Tongue (tissue), 3 donors: ENCODE measurements at places on chromosomes 1 and 21.
A peak's percentile ranks its signal among the peaks of the same experiment; 100 is the strongest.

GRCh38 chr1:234125283-234125682 lies 220.8 kb downstream of the SLC35F3 start:
- DNase-seq: peak; percentile 59

DNA sequence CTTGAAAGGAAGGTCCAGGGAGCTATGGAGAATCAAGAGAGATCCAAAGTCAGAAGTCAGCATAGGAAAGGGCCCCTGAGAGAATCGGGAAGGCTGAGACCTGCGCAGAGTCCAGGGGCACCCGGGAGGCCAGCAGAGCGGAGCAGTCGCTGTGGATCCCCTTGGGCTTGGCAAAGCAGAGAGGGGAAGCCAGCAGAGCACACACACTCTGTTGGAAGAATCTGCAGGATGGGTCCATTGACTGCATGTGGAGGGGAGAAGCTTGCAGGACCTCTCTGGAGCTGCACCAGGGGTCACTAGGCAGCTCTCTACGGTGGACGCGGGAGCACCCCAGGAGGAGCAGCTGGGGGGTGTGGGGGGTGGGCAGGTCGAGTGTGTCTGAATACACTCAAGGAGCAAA lies 6.4 kb downstream of the RIPK4 start:
- DNase-seq: no peak

DNA sequence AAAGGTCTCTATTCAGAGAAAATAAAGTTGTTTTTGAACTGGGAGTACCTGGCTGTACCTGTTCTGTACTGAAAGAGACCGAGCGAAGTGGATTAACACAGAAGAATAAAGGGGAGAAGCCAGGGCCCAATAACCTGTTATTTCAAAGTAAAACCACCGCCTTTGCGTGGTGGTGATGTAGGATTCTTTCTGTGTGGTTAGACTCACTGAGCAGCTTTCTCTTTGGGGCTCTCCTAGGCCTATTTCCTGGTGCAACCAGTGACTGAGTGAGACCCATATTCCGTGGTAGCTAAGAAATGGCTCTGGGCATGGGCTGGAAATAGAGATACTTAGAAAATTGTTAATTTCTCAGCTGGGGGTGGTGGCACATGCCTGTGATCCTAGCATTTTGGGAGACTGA lies 99.9 kb downstream of the XCL2 start:
- DNase-seq: no peak

DNA sequence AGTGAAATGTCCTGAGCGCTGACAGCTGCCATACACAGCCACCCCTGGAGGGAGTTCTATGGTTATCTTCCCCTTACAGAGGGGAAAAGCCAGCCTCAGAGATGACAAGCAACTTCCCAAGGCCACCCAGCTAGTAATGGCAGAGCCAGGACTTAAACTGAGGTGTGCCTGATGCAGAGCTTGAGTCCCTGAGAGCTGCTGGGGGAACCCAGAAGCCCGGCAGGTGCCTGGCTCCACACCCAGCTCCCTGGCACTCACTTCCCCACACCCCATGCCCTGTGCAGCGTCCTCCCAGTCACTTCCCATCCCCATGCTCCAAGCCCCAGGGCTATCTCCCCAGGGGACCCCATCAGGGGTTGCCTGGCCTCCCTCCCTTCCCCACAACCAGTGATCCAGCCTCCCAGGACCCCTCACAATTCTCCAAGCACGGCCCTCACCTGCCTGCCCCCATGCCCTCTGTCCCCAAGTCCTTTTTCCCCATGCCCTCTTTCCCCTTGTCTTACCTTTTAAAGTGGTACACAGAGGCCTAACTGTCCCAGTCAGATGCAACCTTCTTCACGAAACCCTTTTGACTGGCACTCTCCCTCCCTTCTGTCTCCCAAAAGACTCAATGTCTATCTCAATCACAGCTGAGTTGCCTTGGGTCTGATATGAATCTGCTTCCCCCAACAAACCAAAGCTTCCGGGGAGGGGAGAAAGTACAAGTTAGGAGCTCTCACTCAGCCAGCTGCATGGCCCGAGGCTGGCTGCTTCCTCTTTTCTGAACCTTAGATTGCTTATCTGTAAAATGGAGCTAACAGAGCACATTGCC lies 39.8 kb upstream of the LRP8 start:
- no peak for DNase-seq

DNA sequence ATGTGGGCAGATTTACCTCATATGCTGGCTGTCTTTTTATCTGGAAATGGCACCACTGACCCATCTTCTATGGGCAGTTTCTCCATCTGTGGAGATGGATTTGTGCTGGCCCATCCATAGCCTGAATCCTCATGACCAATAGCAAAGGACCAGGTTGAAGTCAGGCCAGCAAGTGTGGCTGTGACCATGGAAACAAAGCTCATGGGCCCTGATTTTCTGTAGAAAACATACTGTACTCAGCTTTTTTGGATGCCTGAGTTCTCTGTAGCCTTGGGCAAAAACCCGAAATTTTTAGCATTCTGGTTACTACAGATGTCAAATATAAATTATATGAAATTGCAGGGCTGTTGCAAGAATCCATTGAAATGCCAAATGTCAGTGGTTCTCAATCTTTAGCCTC lies 155.0 kb downstream of the PLXNA2 start:
- peak; percentile 55 for DNase-seq

DNA sequence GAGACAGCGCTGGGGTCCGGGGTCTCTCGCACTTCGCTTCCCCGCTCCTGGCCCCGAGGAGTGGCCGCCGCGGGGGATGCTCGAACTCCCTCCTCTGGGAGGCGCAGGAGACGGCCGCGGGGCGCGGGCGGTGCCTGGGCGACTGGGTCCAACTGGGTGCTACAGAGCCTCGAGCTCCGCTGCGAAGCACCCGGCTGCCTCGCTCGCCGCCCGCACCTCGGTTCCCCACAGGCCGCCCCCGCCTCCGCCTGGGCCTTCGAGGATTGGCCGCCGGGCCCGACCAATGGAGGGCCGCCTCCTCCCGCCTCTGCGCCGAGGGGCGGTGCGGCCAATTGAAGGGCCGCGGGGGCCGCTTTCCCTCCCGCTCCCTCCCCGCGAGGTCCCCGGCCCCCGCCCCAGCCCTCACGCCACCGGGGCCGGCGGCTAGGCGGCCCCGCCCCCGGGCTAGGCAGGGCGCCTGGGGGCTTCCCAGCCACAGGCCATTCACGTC lies at the start of gene CNN3:
Gene CNN3, minus strand, starts transcription at position 196 of the 490 bp plus-strand sequence. CDS start 216 bp downstream, outside the sequence.
- peak; percentile 97 for DNase-seq

DNA sequence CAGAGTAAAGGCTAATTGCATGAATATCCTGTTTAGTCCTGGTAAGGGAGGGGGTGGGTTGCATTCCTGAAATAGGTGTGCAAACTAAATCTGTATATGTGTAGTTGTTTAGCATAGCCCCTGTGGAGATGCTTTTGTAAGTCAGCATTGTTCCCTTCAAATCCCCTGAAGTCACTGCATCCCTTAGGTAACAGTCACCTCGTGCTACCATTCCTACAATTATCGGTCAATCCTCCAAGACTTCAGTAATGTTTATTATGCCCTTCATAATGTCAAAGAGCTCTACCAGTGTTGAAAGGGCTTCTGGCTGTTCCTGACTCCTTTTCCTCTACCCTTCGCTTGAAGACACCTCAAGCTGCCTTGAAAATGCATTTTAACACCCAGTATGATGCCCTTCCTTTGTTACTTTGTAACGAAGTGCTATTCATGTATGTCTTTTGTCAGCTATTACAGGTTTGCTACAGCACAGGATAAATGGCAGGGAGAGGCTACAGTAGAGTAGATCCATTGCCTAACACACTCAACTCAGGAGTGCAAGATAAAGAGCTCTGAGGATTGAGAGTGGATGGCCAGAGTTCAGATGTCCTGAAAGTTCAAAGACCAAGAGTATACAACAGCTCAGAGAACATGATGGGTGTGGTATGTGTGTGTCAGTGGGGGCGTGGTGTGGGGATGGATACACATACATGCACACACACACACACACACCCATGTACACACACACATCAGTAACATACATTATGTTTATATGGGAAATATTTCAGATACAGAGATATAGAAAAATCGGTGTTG lies 27.4 kb upstream of the FOXD3 start:
- no peak for DNase-seq

- no peak for DNase-seq
Observed at GRCh38 chr1:64884261-64885040, 81.9 kb downstream of the JAK1 start.

DNA sequence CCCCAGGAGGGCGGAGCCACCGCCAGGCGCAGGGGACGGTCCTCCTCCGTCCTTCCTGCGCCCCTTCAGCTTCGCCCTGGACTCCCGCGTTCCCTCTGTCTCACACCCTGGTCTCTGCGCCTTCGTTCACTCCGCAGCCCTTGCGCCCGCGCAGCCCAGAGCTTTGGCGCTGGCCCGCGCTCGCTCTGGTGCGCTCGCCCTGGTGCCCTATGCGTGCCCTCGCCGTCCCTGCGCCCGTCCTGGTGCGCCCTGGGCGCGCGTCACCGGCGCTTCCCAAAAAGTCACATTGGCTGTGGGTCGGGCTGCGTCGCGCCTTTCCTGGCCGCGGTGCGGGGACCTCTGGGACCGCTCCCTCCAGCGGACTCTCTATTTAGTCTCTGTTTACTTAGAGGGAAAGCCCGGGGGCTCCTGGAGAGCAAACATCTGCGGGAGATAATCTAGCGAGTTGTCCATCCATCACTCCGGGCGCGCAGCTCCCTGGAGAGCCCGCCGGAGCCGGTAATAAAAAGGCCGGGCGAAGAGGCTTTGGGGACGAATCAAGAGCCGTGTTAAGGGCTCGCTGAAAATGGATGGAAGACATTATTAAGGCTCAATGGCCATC lies 178.6 kb downstream of the PRDM16 start:
- no peak for DNase-seq

- peak; percentile 45 for DNase-seq
Observed at GRCh38 chr1:7420470-7421100, 350.5 kb upstream of the VAMP3 start.

GRCh38 chr1:146032631-146033219 lies 11.2 kb upstream of the HJV start:
- DNase-seq: peak; percentile 70

DNA sequence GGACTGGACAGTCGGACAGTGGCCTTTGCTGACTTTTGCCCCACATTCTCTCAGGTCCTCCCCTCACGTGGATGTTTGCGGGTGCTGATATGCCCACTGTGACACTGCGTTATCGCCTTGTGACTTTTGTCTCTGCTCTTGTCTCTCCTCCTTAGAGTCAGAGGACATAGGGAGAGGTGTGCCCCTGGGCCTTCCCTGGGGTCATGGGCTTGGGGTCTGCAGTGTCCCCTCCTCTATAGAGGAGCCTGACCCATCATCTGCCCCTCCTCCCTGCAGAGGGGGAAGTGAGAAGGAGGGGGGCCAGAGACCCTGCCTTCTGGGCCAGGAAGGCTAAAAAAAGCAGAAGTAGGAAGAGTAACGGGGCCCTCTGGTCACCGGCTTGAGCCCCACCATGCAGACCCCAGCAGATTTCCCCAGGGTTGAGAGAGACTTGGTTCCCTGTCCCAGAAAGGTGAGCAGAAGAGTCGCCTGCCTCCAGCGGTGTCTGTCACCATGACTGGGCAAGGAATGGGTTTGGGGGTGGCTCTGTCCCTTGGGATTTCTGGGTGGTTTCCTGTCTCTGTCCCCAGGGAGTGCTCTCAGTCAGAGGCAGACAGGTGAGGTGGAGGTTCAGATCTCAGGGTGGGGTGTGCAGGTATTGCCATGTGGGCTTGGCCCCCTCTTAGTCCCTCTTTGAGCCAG lies 13.3 kb downstream of the RPS6KA1 start:
- DNase-seq: no peak

GRCh38 chr1:161480381-161481035 lies 24.7 kb upstream of the FCGR2A start:
- no peak for DNase-seq

- DNase-seq: no peak
Observed at GRCh38 chr1:230285351-230285750, 140.8 kb downstream of the PGBD5 start.
